ENCODE measurements at places on chromosomes 1 and 21.
A peak's percentile ranks its signal among the peaks of the same experiment; 100 is the strongest.

DNA sequence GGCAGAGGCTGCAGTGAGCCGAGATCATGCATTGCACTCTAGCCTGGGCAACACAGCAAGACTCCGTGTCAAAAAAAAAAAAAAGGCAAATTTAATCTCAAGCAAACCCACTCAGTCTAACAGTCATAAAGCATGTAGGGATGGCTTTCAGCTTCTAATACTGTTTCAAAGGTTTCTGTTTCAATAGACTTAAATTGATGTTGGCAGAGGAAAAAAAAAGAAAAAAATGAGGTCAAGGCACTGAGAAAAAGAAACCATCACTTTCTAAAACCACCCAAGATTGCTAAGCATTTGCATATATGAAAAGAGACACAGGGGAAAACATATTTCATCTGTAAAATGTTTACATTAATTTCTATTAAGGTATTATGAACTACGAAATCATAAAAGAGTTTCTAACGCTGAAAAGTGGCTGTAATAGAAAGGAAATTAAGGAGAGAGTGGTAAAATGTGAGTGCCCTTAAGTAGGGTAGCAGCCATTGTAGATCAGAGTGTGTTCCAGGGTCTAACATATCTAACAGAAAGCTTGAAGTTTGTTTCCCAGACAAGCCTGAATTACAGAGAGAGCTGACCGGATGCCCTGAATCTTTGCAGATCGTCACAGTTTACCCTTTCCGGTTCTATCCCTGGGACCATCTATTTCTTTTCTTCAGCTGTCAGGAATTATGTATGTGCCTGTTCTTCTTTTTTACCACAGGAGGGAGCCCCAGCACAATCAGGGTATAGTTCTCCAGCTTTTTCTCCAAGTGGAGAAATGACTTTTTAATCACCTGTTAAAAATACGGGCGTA is 70.0 kb downstream of the PLD5 start:
- DNase-seq: peak; percentile 38

DNA sequence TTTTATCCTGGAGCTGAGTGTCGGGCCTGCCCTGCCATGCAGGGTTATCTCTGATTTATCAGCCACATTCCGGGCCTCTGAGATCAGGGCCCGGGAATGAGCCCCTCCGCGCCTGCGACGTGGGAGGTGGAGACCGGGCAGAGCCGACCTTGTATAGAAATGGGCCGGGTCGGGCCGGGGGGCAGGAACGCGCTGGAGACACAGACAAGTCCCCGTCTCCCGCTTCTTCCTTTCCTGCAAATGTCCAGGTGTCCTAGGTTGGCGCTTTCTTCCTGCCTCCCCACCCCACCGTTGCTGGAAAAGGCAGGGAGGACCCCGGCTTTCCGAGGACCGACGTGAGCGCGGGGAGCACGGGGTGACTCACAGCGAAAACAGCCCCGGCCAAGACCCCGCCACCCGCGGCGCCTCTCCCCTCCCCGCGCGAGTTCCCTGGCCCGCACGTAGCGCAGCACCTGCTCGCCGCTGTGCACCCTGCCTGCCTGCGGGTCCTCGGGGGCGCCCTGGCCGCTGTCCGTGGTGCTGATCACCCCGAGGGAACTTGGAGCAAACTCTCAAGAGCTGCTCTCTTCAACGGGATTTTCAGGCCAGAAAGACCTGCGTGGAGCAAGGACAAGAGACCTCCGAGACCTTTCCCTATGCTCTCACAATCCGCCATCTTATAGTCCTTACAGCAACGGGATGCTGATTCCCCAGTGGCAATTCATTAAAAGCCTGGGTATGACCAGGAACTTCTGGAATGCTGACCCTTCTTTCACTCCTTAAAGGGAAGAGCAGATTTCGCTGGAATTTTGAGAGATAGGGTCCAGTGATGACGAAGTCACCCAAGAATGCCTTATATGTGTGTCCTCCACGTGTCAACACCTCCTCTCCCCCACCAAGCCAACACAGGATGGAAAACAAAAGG is 475 bp upstream of the NPPB start:
- peak; percentile 52 for DNase-seq

GRCh38 chr1:100862591-100862990 is 32.1 kb downstream of the EXTL2 start:
- no peak for DNase-seq

- no peak for DNase-seq
These were observed 50.2 kb upstream of the ACTRT2 start for GRCh38 chr1:2971101-2971501.

- no peak for DNase-seq
These were observed 8.2 kb downstream of the PLA2G5 start for GRCh38 chr1:20078171-20078651.

DNA sequence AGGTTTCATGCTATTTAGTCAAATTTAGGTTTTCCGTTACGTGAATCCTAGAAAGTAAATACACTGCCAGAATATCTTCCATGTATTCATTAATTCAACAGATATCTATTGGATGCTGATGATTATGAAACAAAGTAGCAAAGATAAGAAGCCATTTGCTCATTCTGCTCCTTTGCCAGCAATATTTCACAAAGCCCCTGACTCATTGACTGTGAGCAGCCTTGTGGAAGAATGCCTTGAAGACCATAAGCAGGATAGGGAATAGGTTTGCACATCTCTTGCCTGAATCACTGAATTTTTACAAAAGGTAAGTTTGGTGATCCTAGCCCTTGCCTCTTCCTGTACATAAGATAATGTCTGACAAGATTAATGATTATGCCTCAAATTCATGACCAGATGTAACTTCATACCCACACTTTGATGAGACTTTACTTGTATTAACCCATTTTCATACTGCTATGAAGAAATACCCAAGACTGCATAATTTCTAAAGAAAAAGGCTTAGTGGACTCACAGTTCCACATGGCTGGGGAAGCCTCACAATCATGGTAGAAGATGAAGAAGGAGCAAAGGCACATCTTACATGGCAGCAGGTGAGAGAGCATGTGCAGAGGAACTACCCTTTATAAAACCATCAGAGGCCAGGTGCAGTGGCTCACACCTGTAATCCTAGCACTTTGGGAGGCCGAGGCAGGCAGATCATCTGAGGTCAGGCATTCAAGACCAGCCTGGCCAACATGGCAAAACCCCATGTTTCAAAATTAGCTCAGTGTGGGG is 1.6 kb upstream of the PIGK start:
- DNase-seq: no peak

- DNase-seq: no peak
These were observed at the start of gene ITLN1 for GRCh38 chr1:160885042-160885441. ITLN1 (minus strand) TSS chr1:160885180; CDS start chr1:160884877, 303 bp downstream.

DNA sequence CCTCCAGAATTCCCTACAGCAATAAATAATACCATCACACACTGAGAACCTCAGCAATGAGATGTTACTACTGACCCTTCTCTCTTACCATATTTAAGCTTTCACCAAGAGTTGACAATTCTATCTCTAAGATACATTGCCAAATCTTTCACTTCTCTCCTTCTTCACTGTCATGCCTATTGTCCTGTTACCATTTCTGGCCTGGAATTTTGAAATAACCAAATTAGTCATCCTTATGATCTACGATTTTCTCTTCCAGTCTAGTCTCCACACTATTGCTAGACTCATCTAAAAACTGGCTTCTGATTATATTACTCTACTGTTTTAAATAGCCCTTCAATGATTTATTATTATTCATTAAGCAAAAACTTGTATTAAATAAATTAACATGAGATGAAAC is 656.1 kb upstream of the ADGRL4 start:
- no peak for DNase-seq

- DNase-seq: peak; percentile 18
These were observed 29.2 kb upstream of the OR2B11 start for GRCh38 chr1:247487057-247487456.

GRCh38 chr21:34795548-34796180 is 126.9 kb downstream of the CLIC6 start:
- no peak for DNase-seq

DNA sequence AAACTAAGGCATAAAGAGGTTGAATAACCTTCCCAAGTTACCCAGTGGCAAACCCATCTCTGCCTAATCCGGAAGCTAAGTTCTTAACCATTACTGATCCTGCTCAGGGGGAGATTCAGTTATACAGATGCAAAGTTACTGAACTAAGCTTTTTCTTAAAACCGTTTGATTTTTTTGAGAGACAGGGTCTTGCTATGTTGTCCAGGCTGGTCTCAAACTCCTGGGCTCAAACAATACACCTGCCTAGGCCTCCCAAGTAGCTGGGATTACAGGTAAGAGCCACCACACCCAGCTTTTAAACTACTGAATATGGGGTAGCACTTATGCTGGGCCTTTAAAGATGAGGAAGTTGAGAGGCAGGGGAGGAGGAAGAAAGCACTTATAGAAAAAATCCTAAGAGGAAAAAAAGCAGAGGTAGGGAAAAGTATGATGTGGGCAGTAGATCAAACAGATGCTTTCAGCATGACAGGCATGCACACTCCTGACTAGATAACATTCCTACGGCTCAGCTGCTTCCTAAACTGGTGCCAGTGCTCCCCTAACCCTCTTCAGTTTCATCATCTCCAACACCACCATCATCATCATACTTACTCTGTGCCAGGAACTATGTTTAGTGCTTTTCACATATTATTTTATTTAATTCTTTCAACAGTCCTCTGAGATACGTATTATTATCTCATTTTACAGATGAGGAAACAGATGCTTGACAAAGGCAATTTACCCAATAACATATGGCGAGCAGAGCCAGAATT is 5.8 kb downstream of the PAFAH2 start:
- DNase-seq: no peak

DNA sequence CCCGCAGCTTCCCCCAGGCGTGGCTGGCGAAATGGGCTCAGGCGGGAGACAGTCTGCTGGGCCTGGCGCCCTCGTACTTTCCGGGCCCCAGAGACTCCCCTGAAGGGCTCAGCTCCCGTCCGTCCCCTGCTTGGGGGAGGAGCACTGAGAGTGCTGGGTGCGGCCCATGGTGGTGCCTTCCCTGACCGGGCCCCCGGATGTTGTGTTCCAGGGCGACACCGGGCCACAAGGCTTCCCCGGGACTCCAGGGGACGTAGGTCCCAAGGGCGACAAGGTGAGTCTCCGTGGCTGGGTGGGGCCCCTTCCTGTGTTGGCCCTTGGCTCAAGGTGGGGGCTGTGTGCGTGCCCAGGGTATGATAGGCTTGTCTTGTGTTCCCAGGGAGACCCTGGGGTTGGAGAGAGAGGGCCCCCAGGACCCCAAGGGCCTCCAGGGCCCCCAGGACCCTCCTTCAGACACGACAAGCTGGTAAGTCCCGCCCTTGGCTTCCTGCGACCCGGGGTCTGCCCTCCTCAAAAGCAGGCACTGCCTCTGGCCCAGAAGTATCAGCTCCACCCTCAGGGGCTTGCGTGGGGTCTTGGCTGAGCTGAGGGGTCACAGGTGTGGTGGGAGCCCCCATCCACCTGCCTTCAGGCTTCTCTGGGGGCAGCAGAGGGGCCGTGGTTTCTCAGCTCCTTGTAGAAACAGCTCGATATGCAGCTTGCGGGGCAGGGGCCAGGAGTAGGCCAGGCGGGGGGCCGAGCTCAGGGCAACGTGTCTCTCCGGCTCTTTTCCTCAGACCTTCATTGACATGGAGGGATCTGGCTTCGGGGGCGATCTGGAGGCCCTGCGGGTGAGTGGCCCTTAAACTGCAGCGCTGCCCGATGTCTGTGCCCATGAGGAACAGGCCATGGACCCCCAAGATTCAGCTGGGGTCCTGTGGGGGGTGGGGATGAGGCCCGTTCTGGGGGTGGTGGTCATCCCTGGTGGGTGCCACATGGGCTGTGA is 62.3 kb downstream of the SLC19A1 start:
- DNase-seq: no peak

GRCh38 chr1:25795946-25796810 is 3.8 kb upstream of the SELENON start:
- DNase-seq: no peak

GRCh38 chr1:56890229-56890628 is 35.6 kb downstream of the C8A start:
- no peak for DNase-seq

DNA sequence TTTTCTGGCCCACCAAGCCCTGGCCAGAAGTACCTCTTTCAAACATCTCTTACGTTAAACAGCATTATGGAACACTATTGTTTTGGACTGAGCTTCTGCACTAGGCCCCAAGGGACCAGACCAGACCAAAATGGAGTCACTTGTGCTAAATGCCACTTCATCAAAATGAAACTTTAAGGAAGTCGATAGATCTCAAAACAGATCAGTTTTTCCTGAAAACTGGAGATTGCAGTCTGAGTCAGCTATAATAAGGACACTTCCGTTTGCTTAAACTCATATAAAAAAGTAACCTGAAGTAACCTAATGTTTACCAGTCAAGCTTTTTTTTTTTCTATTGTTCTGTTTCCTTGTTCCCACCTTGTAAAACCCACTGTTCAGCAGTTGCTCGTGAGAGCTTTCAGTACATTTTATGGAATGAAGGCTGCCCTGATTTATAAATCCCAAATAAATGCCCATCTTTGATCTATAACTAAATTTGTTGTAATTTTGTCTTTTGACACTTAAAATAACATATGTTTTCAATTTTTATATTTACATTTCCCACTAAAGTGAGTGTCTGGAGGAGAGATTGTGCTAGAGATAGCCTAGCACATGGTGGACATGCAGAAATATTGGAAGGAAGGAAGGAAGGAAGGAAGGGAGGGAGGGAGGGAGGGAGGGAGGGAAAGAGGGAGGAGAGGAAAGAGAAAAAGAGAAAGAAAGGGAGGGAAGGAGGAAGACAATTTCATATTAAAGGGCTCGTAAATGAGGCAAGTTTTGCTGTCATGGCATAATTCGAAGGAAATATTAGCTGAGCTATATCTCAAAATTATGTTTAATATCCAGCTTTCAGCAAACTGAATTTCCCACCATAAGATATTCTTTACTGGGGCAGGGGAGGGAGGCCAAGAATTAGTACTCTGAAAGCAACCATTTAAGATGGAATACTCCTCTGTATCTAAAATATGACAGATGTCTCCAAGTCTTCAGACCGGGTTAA is 77.0 kb upstream of the CXADR start:
- DNase-seq: peak; percentile 48

- peak; percentile 29 for DNase-seq
These were observed 6.7 kb downstream of the ZNF648 start for GRCh38 chr1:182054698-182055326.

DNA sequence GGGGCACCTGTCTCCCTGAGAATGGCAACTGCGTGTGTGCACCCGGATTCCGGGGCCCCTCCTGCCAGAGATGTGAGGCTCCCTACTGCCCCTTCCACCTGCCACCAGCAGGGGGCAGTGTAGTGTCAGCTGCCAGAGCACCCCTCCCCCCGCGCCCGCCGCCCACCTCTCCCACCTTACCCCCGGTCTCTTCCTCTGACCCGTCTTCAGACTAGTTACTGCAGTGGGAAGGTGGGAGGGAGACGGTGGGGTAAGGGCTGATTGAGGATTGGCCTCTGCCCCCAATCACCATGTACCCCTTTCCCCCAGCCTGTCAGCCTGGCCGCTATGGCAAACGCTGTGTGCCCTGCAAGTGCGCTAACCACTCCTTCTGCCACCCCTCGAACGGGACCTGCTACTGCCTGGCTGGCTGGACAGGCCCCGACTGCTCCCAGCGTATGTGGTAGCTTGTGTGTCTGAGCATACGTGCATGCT is 10.1 kb upstream of the LRRC71 start:
- DNase-seq: no peak

- no peak for DNase-seq
These were observed 23.5 kb upstream of the C2CD2 start for GRCh38 chr21:41977034-41977950.
